ENCODE measurements at places on chromosomes 11 and 22. TPM values are rescaled to one million over a fixed set of nuclear protein-coding genes. Genes with fewer than 3 reads are reported as not detected.

The OR51B5 gene
- 0.33 TPM for total RNA-seq

The TPST2 gene
- total RNA-seq, result 55.2 TPM

The MTCH2 gene
- 78.6 TPM for total RNA-seq

The FDXACB1 gene
- 1.6 TPM for total RNA-seq

The C22orf23 gene
- 0.19 TPM for total RNA-seq

The PATE2 gene
- total RNA-seq, result not detected

DNA sequence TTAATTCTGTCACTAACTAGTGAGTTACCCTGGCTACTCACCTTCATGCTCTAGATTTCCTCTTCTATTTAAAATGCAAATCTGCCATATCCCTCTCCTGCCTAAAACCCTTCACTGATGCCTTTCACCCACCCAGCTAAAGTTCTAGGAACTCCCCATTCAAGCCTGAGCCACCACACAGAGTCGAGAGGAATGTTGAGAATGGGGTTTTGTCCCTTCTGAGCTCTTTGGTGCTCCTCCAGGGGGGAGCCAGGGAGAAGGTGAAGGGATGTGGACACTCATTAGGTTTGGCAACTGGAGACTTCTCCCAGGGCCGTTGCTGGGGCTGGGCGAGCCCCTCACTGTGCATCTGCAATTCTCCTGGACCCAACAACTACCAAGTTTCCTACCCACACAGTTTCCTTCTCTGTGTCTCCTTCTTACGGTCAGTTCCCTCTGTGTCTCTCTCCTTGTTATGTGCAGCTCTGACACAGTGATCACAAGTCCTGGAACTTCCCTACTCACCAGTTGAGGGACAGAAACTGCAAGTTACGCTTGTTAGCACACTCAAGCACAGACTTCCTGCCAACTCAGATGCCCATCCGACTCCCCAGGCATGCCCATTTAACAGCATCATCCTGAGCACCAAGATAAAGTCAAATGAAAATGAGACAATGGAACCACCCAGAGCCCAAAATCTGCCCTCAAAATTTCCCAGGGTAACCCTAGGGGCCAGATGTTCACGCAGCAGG lies 6.5 kb upstream of the IL10RA start:
- no peak for DNase-seq

GRCh38 chr22:19959043-19959586 lies 17.5 kb upstream of the TXNRD2 start:
- peak; percentile 96 for DNase-seq

DNA sequence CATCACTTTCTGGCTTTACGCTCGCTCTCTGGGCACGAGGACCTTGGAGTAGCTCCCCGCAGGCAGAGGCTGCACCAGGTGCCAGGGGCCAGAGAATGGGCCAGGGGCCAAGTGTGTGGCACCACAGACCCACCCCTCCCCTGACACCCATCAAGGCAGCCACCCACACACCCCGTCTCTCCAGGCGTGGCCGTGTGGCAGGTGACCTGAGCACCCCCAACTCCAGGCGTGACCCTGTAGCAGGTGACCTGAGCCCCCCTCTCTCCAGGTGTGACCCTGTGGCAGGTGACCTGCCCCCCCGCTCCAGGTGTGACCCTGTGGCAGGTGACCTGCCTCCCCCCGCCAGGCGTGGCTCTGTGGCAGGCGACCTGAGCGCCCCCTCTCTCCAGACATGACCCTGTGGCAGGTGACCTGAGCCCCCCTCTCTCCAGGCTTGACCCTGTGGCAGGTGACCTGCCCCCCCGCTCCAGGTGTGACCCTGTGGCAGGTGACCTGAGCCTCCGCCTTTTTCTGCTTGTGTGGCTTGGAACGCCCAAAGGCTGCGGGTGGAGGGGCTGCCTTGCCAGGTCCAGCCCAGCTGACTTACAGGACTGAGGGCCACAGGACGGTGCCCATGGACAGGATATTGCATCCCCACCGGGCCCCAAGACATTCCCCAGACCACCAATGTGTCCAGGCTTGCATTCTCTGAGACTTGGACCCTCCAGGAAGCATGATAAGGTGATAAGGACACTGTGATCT lies 667.2 kb downstream of the BRD1 start:
- DNase-seq, result no peak
